D721Med (cell line): ENCODE measurements at places on chromosomes 3 and 15.

- DNase-seq = no peak
Observed at GRCh38 chr3:160384639-160385318, 14.2 kb downstream of the IFT80 start.

DNA sequence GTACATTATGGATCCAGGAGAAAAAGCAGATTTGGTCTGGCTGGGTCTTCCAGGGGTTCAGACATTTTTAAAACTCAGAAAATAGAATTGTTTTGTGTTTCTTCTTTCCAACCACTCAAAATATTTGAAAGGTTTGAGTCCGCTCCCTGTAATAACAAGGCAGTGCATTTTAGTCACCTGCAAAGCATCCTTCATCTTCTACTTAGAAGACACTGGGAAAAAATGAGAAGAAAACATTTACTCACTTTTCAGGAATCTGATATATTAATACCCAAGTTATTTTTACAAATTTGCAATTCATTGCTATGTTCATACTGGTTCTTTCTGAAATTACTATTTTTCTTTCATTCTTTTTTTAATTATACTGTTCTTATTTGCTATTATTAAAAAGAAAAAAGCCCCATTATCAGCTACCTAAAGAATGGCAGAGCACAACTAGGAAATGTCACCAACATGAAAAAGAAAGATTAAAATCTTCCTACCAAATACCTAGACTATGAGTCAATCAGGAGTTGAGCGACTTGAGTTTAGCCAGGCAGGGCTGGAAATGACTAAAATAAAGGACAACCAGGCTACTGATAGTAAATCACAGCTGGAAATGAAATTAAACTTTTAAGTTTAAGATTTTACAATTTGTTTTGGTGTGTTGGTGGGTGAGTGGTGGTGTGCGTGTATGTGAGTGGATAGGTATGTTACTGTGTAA is 280.3 kb upstream of the THBS1 start:
- no peak for DNase-seq

DNA sequence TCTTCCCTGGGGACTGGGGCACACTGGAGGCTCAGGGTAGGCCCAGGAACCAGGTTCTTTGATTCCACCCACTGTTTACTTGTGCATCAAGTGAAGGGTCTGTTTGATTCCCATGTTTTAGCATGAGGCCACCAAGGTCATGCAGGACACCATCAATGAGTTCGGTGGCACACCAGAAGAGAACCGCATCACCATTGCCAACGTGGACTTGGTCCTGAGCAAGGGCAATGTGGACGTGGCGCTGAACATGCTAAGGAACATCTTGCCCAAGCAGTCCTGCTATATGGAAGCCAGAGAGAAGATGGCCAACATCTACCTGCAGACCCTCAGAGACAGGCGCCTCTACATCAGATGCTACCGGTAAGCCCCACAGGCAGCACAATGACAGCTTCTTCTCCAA is 21.5 kb downstream of the TTC21A start:
- no peak for DNase-seq

DNA sequence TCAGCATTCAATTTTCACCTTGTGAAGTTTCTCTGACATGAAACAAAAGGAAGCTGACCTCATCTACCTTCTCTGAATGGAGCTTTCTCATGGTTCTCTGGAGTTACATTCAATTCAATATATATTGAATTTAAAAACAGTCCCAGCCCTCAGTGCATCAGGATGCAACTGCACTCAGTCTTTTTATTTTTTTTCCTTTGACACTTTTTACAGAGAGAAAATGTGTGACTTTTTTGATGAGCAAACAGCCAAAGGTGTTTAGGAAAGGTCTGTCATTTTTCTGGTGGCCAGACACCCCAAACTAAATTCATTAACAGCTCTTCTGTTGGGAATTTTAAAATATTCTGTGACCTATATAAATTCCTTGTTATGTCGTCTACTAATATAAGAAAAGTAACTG is 19.3 kb upstream of the SNRK start:
- no peak for DNase-seq

GRCh38 chr3:49566312-49566711 is 12.0 kb downstream of the BSN start:
- DNase-seq = no peak

DNA sequence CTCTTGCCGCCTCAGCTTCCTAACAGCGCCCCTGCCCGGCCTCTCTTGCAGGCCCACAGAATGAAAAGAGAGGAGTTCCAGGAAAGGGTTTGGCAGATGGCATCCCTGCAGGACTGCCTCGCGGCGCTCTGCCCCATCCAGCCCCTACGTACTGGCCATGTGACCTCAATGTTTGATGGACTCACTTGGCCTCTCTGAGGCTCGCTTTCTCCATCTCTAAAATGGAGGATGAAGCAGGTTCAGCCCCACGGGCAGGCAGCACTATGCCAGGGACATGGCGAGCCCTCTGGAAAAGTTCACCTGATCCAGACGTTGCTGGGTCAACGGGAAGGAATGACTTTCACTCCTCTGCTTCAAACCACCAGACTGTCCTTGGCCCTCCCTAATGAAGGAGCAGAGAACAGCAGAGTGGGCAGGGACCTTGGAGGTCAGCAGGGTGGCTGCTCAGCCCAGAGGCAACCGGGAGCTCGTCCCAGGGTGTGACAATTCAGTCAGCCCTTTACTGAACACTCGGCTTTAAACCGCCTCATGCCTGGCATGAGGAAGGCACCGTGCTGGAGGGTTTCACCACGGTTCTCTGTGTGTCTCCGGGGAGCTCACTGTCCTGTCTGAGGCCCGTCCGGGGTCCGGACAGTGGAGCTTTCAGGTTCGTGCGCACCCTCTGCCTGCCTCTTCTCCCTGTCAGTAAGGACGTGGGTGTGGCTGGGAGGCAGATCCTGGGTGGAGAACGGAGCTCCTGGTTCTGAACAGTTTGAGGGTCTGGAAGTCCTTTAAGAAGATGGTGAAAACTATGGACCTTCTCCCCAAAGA is 101.3 kb downstream of the LINGO1 start:
- no peak for DNase-seq

DNA sequence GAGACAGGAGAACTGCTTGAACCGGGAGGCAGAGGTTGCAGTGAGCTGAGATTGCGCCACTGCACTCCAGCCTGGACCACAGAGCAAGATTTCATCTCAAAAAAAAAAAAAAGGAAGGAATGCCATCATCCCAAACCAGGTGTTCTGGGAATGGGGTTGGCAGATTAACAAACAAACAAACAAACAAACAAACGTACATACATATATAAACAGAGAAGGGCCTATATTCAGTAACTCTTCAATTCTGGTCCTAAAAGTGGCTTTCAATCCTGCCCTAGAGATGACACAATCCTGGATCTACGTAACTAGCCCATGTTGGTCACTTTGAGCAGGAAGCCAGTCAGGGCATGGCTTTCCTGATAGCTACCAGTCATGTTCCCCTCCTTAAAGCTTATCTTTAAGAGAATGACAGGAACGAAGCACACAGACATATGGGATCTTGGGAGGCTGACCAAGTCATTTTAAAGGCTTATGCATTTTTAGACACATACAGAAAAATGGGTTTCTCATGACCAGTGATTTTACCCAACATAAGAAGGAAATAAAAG is 29.9 kb upstream of the RAB11A start:
- DNase-seq = no peak

DNA sequence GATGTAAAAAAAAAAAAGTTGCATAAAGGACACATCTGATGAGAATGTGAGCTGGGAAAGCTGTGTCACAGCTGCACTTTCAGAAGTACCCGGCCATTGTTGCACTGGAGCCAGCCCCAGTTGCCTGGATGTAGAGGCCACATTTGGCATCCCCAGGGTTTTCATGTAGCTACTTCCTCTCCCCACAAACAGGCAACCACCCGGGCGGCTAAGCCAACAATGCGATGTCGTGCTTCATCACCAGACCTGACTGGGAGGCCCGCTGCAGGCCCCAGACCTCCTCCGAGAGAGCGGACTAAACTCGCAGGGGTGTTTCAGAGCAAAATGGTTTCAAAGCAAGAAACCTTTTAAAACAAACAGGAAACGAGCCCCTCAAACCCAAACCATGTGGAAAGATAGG is 142.3 kb downstream of the TMCO5A start:
- no peak for DNase-seq

DNA sequence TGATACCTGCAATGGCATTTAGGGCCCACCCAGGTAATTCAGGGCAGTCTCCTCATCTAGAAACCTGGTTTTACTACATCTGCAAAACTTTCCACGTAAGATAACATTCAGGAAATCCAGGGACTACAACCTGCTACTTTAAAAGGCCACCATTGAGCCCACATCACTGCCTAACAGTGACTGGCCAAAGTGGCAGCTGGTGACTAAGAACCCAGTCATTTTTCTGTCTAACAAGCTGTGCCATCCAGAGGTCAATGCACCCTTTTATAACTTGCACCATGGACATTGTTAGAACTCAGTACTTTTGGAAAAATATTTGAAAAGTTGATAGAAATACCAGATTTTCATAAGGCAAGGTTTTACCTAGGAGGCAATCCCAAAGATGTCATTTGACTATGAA is 492.4 kb downstream of the OTOL1 start:
- no peak for DNase-seq

GRCh38 chr3:111151438-111151837 is 79.8 kb downstream of the NECTIN3 start:
- DNase-seq = no peak
